ENCODE measurements at places on chromosomes 13 and 19.

- DNase-seq: no peak
These were observed 15.6 kb downstream of the SPACA7 start for GRCh38 chr13:112391746-112392145.

DNA sequence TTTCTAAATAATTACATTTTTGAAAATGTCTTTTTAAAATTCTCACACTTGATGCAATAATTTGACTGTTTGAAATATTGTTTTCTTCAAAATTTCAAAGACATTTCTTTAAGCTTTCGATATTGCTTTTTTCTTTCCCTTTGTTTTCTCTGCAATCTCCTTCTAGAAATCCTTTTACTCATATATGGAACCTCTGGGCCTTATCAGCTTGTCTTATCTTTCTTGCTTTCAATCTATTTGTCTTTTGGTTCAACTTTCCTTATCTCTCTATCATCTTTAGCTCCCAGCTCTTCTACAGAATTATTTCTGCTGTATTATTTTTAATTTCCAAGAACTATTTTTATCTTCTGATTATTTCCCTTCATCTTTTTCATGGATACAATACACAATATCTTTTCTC lies 80.7 kb upstream of the DIAPH3 start:
- DNase-seq: peak; percentile 34

DNA sequence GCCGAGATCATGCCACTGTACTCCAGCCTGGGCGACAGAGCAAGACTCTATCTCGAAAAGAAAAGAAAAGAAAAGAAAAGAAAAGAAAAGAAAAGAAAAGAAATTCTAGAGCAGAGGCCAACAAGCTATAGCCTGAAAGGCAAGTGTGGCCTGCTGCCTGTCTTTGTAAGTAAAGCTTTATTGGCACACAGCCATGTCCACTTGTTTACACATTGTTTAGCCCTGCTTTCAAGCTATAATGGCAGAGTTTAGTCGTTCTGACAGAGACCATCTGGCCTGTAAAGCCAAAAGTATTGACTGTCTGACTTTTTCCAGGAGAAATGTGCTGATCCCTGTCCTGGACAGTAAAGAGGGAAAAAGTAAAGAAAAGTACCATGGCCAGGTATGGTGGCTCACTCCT lies 18.3 kb downstream of the NWD1 start:
- no peak for DNase-seq

- no peak for DNase-seq
These were observed 89.7 kb downstream of the HSPH1 start for GRCh38 chr13:31072041-31072440.

GRCh38 chr19:30783212-30783611 lies 411.0 kb downstream of the ZNF536 start:
- no peak for DNase-seq

DNA sequence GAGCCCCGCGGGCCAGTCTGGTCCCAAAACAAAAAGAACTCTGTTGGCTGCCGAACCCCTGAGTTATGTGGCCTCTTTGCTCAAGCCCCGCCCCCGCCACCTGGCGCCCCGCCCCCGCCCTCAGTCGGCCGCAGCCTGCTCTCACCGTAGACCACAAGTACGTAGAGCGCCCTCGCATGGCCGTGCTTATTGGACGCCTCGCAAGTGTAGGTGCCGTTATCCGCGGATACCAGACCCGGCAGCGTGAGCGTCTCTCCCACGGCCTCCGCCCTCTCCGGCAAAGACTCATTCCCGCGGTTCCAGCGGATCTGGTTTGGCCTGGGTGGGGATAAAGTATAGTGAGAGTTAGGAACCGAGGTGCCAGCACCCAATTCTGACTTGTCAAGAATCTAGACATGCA lies 5.5 kb upstream of the ZNF428 start:
- DNase-seq: peak; percentile 89

DNA sequence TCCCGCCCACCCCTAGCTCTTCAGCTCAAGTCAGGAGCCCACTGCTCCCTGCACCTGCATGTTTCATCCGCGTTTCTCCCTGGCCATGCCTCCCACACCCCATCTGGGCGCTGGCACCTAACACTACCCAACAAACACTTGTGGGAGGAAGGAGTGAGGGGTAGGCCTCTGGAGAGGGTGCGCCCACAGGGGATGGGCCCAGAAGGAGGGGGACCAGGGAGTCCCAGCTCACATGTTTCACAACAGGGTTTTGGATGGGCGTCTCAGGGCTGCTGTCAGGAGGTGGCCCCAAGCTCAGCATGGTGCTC lies 12.1 kb upstream of the TMEM86B start:
- DNase-seq: no peak

DNA sequence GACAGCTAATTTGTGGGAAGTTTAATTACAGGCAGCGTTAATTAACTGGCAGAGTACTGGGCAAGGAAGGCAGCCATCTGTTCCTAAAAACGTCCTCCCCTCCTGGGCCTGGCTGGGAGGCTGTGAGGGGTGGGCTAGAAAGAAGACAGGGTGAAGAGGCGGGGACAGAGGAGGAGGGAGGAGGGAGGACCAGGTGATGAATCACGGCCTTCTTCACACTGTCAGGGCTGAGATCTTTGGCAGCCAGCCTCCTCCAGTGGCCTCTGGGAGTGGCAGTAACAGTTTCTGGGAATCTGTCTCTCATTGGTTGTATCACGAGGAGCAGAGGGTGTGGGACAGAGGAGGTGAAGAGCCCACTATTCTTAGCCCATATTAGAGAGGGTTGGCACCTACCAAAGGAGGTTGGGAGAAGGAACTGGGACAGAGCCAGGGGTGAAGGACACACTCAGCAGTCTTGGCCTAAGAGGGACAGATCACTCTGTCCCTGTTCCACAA lies 9.6 kb upstream of the ZNRF4 start:
- no peak for DNase-seq

All from activated CD4-positive, alpha-beta T cell treated with anti-CD3 and anti-CD28 coated beads, Interleukin-2, amount 50 U/mL, for 16 hours (primary cell).